ENCODE measurements at places on chromosomes 7 and 10. TPM values are rescaled to one million over a fixed set of nuclear protein-coding genes. Genes with fewer than 3 reads are reported as not detected.
A peak's percentile ranks its signal among the peaks of the same experiment; 100 is the strongest.

The ASAH2B gene
- 3.5 TPM for total RNA-seq

- H3K4me3 ChIP-seq: no peak overlapping the region
- no peak for DNase-seq
- no peaks in the 10 kb centered on the region for H3K4me1 ChIP-seq
- H3K36me3 ChIP-seq: no peaks in the 10 kb centered on the region
These were observed 4.8 kb upstream of the ADAP1 start for GRCh38 chr7:959271-959670.

DNA sequence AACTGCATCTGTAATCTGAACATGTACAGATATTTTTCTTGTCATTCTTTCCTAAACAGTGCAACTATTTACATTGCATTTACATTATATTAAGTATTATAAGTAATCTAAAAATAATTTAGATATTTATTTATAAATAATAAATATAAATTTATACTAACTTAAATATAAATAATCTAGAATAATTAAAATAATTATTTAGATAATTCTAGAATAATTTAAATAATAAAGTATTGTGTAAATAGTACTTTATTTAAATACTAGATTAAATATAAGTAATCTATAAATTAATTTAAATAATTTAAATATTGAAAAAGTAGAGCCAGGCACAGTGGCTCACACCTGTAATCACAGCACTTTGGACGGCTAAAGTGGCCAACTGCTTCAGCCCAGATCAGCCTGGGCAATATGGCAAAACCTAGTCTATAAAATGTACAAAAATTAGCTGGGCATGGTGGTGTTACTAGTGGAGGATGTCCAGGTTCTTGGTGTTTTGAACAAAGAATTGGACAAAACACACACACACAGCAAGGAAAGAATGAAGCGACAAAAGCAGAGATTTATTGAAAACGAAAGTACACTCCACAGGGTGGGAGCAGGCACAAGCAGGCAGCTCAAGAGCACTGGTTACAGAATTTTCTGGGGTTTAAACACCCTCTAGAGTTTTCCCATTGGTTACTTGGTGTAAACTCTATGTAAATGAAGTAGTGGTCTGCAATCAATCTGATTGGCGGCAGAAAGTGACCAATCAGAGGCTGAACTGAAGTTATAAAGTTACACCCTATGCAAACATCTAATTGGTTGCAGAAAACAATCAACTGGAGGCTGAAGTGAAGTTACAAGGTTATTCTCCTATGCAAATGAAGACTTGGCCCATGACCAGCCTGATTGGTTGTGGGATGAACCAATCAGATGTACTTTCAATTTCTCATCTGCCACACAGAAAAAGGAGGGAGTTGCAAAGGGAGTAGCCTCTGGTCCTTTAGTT, 100.2 kb upstream of the SP4 start:
- H3K4me3 ChIP-seq: no peak overlapping the region
- H3K27ac ChIP-seq: no peak overlapping the region
- no peaks in the 10 kb centered on the region for H3K4me1 ChIP-seq
- H3K36me3 ChIP-seq: no peaks in the 10 kb centered on the region
- no peaks in the 10 kb centered on the region for H3K27me3 ChIP-seq

The HOXA10 gene
- total RNA-seq: 25.8 TPM

DNA sequence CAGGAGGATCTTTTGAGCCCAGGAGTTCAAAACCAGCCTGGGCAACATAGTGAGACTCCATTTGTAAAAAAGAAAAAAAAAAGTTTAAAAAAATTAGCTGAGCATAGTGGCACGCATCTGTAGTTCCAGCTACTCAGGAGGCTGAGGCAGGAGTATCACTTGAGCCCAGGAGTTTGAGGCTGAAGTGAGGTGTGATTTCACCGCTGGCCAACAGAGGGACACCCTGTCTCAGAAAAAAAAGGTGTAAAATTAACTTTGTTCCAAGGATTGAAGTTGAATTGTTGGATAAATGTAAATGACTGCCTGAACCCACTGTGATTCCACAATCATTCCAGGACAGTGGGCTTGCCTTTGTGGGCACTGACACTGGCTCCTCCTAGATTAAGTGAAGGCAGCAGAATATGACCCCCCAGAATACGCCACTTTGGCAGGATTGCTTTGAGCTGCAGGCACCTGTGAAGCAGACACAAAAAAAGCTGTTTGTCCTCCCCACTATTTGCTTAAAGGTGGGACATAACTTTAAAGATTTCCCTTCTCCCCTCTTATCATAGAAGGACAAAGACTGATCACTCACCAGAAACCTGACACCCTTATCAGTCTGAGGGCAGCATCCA, 57.2 kb upstream of the FOXI2 start:
- H3K27ac ChIP-seq: no peak overlapping the region
- H3K4me1 ChIP-seq: no peaks in the 10 kb centered on the region
- DNase-seq: no peak
- no peaks in the 10 kb centered on the region for H3K27me3 ChIP-seq
- H3K4me3 ChIP-seq: no peak overlapping the region

DNA sequence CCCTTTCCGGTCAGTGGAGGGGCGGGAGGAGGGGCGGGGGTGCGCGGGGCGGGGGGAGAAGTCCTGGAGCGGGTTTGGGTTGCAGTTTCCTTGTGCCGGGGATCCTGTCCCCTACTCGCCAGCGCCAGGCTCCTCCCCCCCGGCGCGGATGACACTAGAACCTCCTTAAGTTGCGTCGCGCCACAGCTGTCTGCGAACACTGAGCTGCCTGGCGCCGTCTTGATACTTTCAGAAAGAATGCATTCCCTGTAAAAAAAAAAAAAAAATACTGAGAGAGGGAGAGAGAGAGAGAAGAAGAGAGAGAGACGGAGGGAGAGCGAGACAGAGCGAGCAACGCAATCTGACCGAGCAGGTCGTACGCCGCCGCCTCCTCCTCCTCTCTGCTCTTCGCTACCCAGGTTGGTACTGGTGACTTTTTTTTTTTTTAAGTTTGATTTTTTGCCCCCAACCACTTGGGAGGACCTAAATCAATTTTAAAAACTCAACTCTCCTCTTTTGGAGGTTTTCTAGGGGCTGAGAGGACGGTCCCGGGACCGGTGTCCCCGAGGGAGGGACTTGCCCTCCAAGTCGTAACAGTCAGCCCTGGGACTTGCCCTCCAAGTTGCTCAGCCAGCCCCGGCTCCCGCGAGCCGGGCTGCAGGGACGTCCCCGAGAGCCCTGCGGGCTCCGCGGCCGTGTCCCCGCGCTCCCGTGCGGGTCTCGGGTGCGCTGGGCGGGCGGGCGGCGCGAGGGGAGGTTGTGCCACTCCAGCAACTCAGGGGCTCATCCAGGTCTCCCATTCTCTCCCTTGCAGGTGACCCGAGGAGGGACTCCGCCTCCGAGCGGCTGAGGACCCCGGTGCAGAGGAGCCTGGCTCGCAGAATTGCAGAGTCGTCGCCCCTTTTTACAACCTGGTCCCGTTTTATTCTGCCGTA, at the start of gene GATA3:
Gene GATA3 (plus strand): TSS at position 195 of the 914 bp plus-strand sequence. CDS start 968 bp downstream, outside the sequence.
- H3K36me3 ChIP-seq: no peaks in the 10 kb centered on the region
- peak within 1 kb of the TSS; percentile 75 for H3K27ac ChIP-seq
- peaks cover 3% of the 10 kb centered on the region for H3K4me1 ChIP-seq
- peaks cover 16% of the 10 kb centered on the region for H3K27me3 ChIP-seq

DNA sequence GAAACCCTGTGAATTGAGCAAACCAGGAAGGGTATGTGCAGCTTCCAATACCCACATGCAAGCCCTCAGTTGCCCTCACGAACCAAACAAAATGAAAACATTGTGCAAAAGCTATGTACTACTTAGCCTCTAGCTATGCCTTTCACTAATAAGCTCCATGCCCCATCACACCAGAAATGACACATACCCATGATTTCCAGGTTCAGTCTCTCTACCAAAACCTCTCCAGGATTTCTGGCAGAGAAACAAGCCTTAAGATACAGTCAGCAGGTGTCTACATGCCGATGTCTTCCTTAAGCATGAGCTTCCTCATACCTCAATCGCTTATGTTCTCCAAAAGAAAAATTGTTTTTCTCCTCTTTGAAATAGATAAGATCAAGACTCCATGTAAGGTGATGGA, 527.8 kb upstream of the AUTS2 start:
- no peak for DNase-seq
- no peak overlapping the region for H3K27ac ChIP-seq
- H3K4me3 ChIP-seq: no peak overlapping the region
- H3K36me3 ChIP-seq: no peaks in the 10 kb centered on the region
- H3K4me1 ChIP-seq: no peaks in the 10 kb centered on the region
- no peaks in the 10 kb centered on the region for H3K27me3 ChIP-seq

- no peaks in the 10 kb centered on the region for H3K27me3 ChIP-seq
- no peaks in the 10 kb centered on the region for H3K36me3 ChIP-seq
- DNase-seq: no peak
- no peak overlapping the region for H3K27ac ChIP-seq
- no peaks in the 10 kb centered on the region for H3K4me1 ChIP-seq
- H3K4me3 ChIP-seq: no peak overlapping the region
These were observed 195.0 kb downstream of the MTERF1 start for GRCh38 chr7:91685544-91685943.

DNA sequence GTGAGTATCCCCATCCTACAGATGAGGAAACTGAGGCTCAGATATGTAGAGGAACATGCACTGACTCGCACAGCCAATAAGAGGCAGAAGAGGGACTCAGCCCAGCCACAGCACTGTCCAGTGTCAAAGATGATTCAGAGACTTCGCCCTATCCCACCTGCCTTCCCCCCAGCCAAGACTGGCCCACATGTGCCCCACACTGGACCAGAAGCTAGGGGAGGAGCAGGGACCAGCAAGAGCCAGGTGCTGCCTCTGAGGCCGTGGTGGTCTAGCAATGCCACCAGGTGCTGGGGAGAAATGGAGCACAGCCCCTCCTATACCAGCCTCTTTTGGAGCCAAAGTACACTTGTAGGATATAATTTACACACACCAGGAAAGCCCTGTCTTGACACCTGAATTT, 22.3 kb downstream of the GRID1 start:
- no peak for DNase-seq
- H3K4me1 ChIP-seq: no peaks in the 10 kb centered on the region
- H3K27ac ChIP-seq: no peak overlapping the region

DNA sequence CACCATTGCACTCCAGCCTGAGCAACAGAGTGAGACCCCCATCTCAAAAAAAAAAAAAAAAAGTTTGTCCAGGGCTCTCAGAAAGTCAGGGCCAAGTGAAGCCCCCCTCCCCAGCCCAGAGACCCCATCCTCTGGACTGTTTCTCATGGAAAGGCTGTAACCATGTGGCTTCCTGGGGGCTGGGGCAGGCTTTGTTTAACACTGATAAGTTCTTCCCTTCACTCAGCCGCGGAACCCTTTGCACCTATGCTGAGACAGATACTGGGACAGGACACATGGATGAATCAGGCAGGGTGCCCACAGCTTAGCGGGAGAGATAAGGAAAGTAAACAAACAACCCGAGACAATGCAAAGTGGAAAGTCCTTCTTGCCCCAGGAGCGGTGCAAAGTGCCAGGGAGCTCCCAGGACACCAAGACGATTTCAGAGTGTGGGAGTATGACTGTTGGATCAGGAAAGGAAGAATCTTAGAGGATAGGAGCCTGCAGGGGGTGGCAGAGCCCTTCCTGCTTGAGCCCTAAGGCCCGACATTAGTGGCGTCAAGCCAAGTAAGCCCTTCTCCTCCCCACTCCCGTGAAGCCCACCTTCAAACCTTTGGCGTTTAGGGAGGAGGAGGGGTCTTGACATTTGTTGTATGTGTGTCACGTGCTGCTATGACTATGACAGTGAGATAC, 11.6 kb downstream of the MLXIPL start:
- no peak overlapping the region for H3K27ac ChIP-seq
- peak; percentile 75 for DNase-seq
- no peaks in the 10 kb centered on the region for H3K27me3 ChIP-seq
- no peak overlapping the region for H3K4me3 ChIP-seq

The AGMO gene
- total RNA-seq: 0.27 TPM

- H3K4me3 ChIP-seq: no peak overlapping the region
- H3K27me3 ChIP-seq: no peaks in the 10 kb centered on the region
- H3K27ac ChIP-seq: no peak overlapping the region
- DNase-seq: no peak
These were observed 97.6 kb downstream of the ZMIZ1 start for GRCh38 chr10:79166312-79166721.

DNA sequence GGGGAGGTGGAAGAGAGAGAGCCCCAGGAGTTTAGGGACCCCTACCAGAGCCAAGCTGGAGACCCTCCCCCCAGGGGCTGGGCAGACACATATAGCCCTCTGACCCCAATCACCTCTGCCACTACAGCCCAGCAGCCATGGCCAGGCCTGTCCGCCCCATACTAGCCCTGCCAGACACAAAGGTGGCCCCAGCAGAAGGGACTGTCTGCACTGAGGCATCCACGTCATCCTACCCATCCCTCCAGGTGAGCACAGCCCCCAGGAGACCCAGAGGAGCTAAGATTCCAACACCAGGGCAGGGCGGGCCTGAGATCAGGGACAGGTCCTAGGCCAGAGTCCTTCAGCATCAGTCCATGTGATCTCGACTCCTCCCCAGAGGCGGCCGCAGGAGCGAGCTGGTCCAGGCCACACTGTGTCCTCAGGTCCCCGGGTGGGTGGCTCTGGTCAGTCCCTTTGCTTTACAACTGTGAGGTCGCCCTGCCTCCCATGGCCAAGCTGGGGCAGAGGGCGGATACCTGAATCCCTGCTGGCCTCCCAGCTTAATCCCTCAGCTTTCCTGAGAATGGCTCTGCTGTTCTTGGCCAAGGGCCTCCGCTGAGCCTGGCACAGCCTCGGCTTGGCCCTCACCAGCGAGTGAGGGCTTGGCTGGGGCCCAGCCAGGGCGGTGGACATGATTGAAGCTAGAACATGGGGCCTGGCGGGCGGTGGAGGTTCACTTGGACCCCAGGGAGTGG, 14.3 kb upstream of the ELN start:
- no peaks in the 10 kb centered on the region for H3K36me3 ChIP-seq
- H3K27ac ChIP-seq: no peak overlapping the region
- H3K4me3 ChIP-seq: no peak overlapping the region
- H3K4me1 ChIP-seq: no peaks in the 10 kb centered on the region
- no peak for DNase-seq

DNA sequence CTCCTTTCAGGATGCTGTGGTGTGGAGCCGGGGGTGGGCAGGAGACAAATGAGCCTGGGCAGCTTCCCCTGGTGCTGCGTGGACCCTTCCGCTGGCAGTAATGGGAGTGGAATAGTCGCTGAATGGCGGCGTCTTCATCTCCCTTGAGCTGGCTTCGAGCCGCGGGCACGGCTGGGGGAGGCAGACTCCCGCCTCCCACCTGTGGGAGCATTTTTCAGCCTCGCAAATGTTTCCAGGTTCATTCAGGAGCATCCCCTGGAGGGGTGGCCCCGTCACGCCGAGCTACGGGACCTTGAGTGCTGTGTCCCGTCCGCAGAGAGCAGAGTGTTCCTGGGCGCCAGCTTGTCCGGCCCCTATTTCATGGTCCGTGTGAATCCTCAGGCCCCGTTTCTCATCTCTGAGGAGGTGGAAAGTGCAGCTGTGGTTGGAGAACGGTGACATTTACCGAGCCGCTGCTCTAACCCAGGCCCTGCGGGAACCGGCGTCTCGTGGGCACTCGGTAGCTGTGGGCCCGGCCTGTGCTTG, 18.1 kb downstream of the FAM20C start:
- H3K4me3 ChIP-seq: no peak overlapping the region
- DNase-seq: no peak
- no peaks in the 10 kb centered on the region for H3K27me3 ChIP-seq
- no peak overlapping the region for H3K27ac ChIP-seq

The PON1 gene
- not detected for total RNA-seq

- no peak overlapping the region for H3K4me3 ChIP-seq
- no peaks in the 10 kb centered on the region for H3K4me1 ChIP-seq
- no peak overlapping the region for H3K27ac ChIP-seq
These were observed 293.3 kb downstream of the USP6NL start for GRCh38 chr10:11317936-11318670.

- H3K4me1 ChIP-seq: no peaks in the 10 kb centered on the region
- H3K27ac ChIP-seq: no peak overlapping the region
- H3K27me3 ChIP-seq: no peaks in the 10 kb centered on the region
- no peak for DNase-seq
These were observed 253.2 kb upstream of the FZD8 start for GRCh38 chr10:35895331-35895730.

- H3K36me3 ChIP-seq: no peaks in the 10 kb centered on the region
- H3K27me3 ChIP-seq: no peaks in the 10 kb centered on the region
- no peak overlapping the region for H3K4me3 ChIP-seq
These were observed 183.9 kb downstream of the HECW1 start for GRCh38 chr7:43296306-43296705.
